ENCODE measurements at places on chromosomes 3 and 15.

- no peak for DNase-seq
Observed at GRCh38 chr3:88195951-88196434, 46.2 kb downstream of the C3orf38 start.

- DNase-seq, result no peak
Observed at GRCh38 chr3:173467501-173467900, 70.0 kb downstream of the NLGN1 start.

DNA sequence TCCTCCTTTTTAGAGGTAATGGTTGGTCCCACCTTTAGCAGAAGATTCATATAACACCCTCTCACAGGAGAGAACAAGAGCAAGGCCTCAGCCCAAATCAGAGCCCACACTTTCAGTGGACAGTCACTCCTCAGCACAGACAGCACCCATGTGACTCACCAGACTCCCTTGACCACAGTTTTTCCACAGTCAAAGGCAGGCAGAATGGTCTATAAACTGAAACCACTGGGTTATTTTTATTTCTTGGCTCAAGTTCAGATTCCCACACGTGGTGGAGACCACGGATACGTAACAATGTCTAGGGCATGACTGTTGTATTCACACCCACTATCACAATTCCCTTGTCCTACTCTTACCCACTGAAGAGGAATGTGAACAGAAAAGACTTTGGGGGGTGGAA lies 237.8 kb upstream of the UBE2E1 start:
- peak; percentile 3 for DNase-seq

GRCh38 chr15:94119298-94119811 lies 112.0 kb upstream of the MCTP2 start:
- DNase-seq, result no peak

DNA sequence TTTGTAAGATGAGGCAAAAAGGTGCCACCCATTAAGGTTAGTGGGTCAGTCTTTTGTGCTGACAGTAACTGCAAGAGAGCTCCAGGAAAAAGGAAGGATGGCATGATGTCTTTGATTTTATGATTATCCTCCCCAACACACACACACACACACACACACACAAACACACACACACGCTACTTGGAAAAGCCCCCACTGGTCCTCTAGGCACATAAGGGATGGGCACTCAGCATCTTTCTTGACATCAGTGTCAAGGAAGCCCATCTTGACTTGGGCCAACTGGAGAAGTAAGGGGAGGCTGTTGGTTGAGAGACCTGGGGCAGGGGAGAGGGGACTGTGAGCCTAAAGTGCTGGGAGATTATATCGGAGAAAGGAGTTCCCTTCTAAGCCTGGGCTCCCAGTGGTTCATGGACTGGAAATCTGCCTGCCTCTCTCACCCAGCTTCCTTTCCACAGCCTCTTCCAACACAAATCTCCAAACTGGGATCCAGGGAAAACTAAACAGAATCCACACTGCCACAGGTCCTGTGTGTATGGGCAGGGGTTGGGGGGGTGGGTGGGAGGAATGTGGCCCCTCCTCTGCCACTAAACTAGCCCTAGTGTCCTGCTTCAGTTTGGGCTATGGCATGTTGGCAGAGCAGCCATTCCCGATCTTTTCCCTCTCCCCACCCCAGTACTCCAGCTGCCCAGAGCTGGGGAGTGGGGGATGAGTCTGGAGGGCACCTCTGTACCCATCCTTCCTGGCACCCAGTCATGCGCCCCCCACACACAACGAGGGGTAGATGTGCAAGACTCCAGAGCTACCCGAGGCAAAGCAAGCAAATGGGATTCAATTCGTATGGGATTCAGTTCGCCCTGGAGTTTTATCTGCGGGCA lies 1.6 kb downstream of the AMOTL2 start:
- DNase-seq, result no peak

DNA sequence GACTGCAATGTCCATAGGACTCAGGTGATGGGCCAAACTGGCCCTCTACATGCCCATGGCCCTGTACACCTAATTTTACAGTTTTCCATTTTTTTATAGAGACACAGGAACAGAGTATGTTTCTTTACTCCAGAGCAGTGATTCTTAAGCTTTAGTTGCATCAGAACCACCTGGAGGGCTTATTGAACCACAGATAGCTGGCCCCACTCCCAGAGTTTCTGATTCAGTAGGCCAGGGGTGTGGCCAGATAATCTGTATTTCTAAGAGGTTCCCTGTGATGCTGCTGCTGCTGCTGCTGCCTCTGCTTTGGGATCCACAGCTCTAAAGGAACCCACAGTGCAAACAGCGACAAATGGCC lies 5.1 kb downstream of the RBP1 start:
- peak; percentile 60 for DNase-seq

DNA sequence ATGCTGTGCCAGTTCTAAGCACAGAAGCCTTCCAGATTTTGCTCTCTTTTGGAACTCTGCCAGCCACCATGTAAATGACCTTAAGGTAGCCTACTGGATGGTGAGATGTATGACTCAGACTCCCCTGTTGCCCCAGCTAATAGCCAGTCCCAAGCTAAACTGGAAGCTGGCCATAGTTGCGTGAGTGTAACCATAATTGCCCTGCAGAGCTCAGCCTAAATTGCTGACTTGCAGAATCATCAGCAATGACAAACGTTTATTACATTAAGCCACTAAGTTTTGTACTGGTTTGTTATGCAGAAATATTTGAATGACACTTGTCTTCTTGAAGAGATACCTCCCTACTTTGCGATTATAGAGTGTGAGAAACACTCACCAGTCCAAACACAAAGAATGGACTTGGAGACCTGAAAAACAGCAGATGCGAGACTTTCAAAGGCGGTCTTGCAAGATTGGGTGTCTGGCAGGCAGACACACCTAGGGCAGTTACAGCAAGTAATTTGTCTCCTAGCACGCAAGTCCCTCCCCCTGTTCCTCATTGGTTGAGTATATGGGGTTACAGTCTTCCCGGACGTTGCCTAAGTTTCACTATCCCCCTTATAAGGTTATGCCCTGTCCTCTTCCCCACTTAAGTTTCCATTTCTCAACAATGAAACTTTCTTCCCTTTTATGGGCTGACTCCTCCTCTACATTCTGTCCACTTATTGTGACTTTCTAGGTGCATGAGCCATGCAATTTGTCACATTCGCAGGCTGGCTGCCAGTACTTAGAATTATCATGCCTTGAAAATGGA lies 83.6 kb upstream of the XCR1 start:
- no peak for DNase-seq

DNA sequence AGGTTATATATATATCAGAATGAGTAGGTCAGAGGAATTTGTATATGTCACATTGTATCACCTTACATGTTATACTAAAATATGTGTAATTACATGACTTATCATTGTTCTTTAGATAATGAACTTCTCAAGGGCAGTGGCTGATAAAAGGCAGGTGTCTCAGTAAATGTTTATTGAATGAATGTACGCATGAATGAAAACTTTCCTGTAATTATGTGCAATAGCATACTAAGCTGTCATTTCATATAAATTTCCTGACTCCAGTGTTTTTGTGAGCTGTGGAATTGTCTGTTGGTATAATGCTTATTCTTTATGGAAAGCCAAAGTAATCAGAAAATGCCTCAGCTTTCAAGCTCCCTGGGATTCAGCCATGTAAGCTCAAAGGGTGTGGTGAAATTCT lies 4.2 kb downstream of the TBC1D23 start:
- no peak for DNase-seq

DNA sequence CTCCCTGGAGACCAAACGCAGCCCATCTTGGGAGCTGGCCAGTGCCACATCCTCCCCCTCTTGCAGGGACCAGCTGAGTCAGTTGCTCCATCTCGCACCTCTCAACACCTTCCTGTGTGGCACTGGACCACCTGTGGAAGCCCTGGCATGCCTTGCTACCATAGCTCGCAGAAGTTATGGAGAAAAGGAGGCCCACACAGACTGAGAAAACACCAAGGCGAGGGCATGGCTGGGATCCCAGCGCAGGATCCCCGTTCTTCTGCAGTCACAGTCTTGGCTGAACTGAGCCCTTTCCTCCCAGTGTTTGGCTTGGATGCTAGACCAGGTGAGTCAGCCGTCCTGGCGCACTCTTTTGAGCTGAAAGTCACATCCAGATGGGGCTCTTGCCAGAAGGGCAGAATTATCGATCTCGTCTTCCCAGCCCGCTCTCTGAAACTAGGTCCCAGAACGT lies 46.9 kb downstream of the CHRD start:
- DNase-seq, result no peak

GRCh38 chr3:73389928-73390327 lies 234.8 kb downstream of the PDZRN3 start:
- no peak for DNase-seq

DNA sequence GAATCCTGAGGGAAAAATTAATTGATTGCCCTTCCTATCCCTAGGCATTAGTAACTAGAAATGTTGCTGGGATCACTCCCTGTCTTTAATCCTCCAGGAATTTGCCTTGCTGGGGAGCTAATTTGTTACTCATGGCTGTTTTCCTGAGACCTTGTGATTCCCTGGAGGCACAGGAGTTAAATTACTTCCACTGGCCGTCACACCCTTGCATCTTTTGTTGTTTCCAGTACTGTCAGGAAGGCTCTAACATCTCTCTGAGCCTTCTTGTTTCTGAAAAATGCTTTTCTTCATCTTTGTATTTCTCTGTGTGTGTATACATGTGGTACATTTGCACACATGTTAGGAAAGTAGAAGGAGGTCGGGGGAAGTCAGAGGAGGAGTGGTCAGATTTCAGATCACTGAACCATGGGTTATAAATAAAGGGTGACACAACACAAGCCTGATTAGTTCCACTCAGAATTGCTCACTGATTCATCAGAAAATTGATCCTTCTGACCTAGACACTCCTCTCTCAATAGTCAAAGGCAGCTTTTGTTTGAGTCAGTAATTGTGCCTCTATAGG lies 23.5 kb upstream of the LRRFIP2 start:
- no peak for DNase-seq

DNA sequence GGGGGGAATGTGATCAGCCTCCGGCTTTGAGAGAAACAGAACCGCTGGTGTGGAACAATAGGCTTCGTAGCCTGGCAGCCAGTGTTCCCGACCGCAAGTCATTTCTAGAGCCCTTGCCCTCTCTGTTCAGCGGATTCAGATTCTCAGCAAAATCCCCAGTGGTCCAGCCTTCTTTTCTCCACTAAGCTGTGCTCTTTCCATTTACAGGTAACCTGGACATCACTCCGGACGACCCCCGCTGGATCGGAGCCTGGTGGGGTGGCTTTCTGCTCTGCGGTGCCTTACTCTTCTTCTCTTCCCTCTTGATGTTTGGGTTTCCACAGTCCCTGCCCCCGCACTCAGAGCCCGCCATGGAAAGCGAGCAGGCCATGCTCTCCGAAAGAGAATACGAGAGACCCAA lies 250.6 kb downstream of the SLCO3A1 start:
- DNase-seq, result no peak

GRCh38 chr15:61227950-61228936 lies 859 bp downstream of the RORA start:
- DNase-seq, result no peak

DNA sequence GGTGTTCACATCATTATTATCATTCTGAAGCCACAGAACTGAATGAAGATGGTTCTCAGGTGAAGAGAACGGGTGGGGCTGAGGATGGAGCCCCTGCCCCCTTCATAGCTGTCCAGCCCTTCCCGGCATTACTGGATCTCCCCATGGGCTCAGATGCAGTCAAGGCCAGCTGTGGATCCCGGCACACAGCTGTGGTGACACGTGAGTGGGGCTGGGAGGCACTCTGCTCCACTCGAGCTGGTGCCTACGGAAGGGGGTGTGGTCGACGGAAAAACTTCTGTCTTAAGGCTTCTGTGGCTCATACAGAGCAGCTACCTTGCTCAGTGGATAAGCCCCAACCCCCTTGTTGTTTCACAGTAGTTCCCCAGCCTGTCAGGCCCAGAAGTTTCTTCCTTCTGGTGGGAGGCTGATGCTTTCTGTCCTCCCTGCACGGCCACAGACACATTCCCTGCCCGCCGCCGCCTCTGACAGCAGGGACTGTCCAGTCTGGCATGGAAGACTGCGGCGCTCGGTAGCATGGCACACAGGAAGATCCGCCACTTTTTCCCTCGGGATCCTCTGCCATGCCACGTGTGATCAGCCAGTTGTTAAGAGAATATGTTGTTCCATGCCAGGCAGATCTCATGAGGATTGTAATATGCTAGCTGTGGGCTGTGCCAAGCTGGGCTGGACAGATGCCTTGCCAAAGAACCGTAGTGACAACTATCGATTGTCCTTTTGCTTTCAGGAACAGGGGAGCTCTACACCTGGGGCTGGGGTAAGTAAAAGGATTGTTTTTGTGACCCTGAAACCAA lies 5.8 kb downstream of the RCCD1 start:
- no peak for DNase-seq

DNA sequence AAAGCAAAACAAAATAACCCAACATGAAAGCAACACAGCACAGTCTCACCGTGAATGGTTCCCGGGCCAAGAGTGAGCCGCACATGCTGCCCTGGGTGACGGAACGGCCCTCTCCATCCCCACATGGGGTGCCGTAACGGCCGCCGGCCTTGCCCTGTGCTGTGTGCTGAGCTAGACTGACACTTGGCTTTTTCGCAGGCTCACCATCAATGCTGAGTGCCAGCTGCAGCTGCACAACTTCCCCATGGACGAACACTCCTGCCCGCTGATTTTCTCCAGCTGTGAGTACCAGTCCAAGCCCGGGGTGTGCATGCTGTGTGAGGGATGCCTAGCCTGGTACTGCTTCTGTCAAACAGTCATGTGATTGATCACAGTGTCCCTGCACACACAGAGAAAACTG lies 357.6 kb downstream of the GABRG3 start:
- no peak for DNase-seq

GRCh38 chr15:63544258-63545026 lies 40.0 kb downstream of the USP3 start:
- DNase-seq, result no peak

- DNase-seq, result peak; percentile 24
Observed at GRCh38 chr15:97903971-97904572, 56.4 kb upstream of the ARRDC4 start.

DNA sequence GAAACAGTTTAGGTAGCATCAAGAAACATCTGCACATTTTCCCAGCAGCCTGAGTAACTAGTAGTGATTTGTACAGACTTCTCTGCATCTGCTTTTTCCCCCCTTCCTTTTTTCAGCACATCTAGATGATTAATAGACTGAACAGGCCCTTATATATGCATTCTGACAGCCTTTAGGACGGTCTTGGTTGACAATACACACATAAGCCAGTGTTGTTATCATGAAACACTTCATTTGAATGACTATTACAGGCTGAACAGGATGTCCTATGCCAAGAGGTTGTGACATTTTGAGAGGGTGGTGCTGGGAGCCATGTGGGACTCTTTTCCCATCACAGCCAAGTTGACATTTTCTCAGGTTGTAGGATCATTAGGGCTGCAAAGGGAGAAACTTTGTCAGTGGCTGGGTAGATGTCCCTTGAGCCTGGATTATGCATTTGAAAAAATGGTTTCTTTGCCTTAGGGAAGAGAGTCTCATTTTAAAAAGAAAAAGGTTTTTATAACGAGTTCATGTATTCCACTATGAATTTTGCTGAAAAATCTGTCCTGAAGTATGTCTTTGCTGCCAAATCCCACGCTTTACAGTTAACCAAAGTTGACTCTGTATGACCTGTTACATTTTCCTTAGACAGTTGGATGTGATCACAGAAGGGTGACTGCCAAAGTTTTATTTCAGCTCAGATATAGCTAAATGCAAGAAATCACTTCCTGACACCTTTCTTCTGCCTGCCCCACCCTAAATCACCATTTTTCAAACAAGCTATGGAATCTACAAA lies 73.7 kb downstream of the FILIP1L start:
- DNase-seq, result no peak

- no peak for DNase-seq
Observed at GRCh38 chr3:21927261-21927660, 176.3 kb upstream of the ZNF385D start.
